ENCODE measurements at places on chromosomes 3 and 15.

DNA sequence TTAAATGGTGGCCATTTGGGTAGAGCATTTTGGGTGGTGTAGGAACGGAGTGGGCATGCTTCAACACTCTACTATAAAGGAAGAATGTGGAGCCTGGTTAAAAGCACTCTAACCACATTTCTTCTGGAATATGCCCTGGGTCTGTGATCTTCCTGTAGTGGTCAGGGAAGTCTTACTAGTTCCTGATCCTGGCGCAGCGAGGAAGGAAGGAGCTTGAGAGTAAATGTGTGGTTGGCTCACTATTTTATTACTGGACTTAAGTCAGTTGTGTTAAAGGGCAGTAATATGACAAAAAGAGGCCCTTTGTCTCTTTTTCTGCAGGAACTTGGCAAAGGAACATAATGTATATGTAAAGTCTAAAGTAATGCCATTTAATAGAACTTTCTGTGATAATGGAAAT is 197.6 kb upstream of the ZPLD1 start:
- DNase-seq: no peak

GRCh38 chr3:172136330-172136729 is 97.0 kb downstream of the FNDC3B start:
- DNase-seq: no peak

DNA sequence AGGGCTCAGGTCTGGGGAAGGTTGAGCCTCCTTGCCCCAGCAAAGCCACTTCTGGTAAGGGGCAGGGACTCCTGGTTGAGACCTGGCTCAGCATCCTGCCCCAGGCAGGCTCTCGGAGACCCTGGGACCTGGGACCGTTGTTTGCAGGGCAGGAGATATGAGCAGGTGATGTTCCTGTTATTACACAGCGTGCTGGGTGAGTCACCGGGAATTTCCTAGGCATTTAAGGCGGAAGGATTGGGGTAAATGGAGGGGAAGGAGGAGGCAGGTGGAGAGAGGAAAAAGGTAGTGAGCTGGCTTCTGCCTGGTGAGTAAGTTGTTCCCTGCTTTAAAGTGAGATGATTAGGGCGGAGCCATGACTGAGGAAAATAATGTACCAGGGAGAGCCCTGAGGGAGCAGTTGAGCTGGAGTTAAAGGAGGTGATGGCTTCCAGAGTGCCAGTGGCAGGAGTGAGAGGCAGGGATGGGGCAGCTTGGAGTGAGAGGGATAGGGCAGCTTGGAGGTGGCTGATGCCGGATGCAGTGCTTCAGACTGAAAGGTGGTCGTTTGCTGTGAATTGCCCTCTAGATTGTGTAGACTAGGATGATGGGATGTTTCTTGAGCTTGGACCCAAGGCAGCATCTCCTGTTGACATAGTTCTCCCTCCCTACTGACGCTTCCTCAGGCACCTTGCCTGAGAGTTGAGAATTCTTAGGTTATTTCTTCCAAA is 79.4 kb downstream of the AAGAB start:
- DNase-seq: no peak

DNA sequence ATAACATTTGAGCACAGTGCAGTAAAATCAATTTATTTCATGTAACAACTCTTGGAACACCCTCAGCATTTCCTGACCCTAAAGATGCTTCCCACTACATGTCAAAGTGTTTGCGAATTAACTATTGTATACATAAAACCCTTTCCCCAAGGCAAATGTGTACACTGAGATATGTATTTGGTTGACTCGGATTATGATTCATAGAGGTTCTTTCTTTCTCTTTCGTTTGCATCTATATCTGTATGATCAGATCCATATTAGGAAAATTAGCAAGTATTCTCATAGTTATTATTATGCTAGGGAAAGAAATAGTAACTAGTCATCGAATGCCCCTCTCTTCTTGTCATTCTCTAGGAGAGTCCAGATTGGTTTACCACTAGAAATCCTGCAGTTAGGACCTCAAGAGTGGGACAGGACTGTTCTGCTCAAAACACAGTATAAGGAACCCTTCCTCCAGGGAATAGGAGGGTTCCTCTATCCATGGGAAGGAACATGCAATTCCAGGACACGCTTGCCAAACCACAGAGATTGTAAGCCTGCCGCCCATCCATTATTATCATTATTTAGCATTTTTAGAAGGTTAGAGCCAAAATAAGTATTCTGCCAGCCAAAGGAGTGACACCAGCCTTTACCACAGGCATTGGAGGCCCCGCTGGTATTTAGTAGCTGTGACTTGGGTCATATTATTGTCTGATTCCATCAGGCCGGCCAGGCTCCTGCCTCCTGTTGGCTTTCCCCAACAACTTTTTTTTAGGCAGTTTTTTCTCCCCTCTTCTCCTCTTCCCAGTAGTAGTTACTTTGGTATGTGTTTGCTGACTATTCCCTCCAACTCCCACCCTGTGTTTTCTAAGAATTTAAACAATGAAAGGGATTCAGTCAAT is 100.7 kb downstream of the GALK2 start:
- no peak for DNase-seq

DNA sequence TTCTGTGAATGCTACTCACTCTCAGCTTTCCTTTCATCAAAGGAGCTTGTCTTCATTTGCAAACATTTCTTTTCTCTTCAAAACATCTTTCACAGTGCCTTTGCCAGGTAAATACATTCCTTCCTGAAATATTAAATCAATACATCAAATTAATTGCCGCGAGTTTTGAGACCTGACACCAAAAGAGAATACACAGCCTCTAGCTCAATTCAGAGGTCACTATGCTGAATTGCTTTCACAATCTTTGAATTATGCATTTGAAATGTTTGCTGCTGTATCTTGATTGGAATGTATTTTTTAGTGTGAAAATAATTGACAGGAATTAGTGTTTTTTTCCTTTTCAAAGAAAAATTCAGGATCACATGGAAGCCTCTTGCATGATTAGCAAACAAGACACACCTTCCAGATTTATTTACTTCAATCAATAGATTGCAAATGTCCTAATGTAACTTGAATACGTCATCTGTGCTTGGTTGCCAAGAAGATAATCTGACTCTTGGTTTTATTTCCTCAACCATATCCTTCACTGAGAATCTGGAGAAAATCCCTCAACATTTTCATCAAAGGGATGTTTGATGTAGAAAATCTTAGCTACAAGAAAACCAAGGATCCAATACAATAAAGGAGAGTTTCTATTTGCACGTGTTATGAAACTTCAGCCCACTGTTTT is 83.6 kb downstream of the KCNH8 start:
- DNase-seq: no peak

DNA sequence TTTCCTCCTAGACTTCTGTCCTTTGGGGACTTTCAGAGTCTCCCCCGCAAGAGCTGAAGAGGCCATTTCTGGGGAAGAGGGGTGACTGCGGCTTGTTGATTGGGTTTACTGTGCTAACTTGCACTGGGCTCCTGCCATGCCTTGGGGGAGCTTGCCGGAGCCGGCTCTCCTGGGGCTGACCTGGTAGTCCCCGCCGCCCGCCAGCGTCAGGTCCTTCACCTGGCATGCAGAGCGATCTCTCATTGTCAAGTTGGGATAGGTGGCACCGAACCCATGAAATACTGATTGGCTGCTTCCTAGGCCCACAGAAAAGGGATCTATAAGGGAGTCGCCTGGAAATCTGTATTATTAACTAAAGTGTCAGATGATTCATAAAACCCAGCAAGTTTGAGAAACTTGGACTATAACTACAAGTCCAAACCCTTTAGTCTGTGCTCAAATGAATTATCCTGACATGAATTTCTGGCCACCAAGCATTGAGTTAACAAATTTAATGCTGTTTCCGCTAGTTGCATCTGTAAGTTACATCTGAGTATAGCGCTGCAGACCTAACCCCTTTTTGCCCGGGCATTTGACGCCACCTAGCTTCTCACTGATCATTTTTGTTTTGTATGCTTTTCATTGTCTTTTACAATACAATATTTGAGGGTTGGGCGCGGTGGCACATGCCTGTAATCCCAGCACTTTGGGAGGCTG is 607 bp upstream of the IMP3 start:
- DNase-seq: no peak

All from NCI-H2107 (cell line).